ENCODE measurements at places on chromosomes 12 and 14.

- no peak for DNase-seq
These were observed 126.6 kb downstream of the CHST11 start for GRCh38 chr12:104583301-104583700.

DNA sequence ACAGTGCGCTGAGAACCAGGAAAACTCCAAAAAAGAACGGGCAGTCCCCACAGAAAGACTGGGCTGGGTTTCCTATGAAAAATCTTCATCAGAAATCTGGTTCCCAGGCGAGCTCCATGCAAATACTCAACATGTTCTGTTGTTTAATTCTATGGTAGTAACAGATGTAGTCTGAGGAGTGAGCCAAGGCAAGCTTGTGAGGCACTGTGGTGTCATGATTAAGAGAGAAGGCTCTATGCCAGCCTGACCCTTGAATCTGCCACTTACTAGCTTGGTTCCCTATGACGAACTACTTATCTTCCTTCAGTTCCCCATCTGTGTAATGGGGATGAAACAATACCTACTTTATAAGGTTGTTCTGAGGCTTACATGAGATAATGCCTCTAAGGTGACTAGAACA is 10.7 kb downstream of the POMT2 start:
- DNase-seq, result no peak

DNA sequence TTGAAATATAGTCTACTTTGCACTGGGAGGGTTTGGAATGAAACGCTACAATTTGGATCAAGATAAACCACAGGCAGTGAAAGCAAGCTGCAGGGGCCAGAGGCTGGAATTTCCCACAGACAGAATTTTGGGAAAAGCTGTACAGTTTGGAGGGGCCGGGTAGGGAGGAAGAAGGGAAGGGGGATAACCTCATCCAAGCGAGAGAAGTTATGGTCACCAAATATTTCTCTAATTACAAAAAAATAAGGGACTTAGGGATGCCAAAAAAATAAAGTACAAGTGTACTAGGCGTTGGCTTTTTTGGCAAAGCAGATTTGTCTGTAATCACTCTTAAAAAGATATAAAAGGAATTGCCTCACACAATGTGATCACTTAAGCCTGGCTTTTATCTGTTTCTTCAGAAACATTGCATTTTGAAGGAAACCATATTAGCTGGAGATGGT is 31.2 kb upstream of the ADGRD1 start:
- DNase-seq, result no peak

GRCh38 chr12:107335802-107336570 is 242.6 kb upstream of the CRY1 start:
- DNase-seq, result no peak

DNA sequence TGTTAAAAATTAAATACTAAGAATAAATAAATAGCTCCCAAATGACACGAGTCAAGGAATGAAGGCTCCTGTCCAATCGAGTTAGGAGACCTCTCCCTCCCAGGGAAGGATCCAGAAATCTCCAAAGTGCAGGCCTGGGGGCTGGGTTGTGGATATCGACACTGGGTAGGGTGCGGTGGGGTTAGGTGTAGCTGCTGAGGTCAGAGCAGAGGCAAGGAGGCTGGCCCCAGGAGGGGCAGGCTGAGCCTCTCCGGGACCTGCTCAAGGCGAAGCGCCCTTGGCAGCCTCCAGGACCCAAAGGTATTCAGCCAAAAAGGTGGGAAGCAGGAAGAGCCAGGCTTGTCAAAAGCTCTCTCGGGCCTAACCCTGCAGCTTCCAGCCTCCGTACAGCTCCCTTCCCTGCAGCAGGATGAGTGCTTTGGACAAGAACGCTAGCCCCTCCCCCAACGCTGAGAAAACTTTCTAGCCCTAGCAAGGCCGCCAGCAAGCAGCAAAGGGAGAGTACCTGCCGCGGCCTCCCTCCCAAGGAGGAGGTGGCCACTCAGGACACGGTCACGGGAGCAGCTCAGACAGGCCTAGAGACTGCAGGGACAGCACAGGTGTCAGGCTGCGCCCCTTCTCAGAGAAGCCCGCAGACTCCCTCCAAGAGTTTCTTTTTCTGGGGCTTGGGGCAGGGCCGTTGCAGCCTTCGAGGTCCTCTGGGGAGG is 3.7 kb upstream of the PNMA1 start:
- no peak for DNase-seq

DNA sequence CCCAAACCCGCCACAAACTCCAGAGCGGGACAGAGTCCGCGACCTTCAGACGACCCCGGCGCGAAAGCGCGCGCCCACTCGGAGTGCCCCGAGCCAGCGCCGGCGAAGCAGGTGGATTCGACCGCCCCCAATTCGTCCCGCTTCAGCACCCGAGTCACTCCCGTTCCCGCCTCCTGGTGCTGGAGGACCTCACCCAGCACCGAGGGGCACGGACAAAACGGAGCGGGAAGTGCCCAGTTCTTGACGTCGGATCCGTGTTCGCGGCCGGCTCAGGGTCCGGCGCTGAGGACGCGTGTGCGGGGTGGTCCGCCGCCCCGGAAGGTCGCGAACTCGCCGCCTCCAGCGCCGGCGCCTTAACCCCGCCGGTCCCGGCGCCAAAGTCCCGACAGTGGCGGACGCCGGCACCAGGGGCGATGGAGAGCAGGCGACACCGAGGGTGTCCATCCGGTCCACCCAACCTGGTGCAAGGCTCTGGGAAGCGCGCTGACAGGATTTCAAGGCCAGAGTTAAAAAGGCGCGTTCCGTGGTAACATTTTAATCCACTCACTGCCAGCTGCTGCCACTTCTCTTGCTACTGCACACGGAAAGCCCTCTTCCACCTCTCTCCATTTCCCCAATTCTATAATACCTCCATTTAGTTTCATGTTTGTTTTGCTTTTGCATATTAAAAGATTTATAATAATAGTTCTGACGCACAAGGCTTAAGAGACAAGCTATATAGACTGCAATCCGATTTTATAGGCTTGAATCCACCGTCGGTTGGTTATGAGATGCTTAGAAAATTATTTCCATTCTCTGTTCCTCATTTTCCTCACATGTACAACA is 240.0 kb upstream of the CPNE8 start:
- peak; percentile 0 for DNase-seq

GRCh38 chr12:131380965-131381705 is 329.8 kb upstream of the SFSWAP start:
- DNase-seq, result no peak

GRCh38 chr12:93852173-93852591 is 175.0 kb downstream of the CRADD start:
- DNase-seq, result no peak

DNA sequence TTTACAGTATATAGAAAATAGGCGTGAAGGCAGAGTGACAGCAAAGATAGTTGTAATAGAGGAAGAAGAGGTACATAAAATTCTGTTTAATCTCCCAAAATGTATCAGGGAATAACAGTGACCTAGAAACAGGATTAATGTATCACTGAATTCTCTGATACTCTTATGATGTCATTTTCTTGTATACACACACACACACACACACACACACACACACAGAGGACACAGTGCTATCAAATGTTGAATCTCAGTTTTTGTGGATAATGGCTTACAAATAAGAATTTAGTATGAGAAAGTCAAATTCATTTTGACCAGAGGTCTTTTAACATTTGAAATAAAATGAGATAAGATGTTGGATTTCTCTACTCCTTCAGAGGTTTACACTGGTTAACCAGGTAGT is 4.3 kb upstream of the LRIG3 start:
- no peak for DNase-seq

DNA sequence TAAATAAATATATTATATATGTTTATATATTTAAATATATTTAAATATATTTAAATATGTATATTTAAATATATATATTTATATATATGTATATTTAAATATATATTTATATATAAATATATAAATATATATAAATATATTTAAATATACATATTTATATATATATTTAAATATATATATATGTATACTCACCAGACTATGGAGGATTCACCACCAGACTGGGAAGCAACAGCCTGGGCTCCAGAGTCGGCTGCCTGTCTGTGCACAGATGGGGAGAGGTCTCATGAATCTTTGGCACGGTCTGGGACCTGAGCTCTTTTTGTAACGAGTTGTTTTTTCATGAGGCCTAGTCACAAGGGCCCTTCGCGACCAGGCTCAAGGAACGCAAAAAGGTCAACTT is 21.3 kb downstream of the NOC4L start:
- DNase-seq, result no peak

DNA sequence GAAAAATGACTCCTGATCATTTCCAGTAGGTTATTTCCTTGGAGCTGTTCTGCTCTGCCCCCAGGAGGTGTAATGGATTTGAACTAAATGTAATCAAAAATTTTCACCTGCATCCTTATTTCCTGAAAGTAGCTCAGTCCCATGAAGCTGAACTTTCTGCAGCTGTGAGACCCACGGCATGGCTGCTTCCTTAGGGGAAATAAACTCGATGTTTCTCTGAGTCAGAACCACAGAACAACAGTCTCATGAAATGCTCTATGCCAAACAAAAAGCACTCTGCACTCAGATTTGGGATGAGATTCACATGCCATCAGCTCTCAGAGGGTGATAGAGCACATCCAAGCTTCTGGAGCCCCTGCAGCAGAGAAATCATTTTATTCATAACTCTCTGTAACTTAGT is 224.1 kb upstream of the PLEKHG7 start:
- no peak for DNase-seq

GRCh38 chr12:76259660-76260389 is 88.4 kb downstream of the BBS10 start:
- DNase-seq, result no peak

- no peak for DNase-seq
These were observed 17.4 kb upstream of the NAP1L1 start for GRCh38 chr12:76101739-76102385.
